ENCODE measurements at places on chromosomes 2 and 18.

DNA sequence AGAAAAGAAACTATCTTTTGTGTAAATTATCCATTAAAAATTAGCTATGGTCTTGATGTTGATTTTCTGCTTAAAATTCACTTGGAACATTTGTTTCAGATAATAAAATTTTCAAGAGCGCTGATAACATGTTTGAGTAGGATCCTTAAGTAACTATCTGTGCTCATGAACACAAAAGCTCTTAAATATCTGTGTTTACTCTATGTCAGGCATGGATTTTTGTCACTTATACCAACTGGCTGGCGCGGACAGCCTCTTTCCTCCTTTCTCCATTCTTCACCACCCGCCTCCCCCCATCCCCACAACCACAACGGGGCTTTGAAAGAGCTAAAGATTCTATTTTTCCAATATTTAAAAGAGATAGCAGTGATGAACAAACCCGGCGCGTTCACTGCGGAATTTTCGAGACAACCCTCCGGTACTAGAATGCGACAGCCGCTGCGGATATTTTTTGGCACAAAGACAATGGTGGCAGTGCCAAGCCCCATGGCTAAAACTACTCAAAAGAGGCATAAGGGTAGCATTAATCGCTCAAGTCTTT, 181.5 kb downstream of the TCF4 start:
- DNase-seq = peak; percentile 74

DNA sequence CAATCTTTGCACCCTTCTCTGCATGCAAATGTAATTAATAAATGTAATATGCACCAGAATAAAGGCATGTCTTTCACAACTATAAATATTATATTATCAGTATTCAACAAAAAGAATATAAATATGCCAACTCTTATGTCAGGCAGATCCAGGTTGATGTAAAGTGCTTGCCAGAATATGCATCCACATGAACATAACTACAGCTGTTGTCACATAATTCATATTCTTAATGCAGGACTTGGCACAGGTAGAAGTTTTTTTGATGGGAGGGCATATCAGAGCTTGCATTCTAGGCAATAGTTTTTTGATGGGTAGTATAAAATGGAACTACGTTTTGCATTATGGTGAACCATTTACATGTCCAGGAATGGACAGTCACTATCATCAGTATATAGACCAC, 544.3 kb downstream of the ZNF804A start:
- DNase-seq = no peak

- no peak for DNase-seq
Observed at GRCh38 chr2:48459466-48459865, 70.5 kb upstream of the STON1 start.

DNA sequence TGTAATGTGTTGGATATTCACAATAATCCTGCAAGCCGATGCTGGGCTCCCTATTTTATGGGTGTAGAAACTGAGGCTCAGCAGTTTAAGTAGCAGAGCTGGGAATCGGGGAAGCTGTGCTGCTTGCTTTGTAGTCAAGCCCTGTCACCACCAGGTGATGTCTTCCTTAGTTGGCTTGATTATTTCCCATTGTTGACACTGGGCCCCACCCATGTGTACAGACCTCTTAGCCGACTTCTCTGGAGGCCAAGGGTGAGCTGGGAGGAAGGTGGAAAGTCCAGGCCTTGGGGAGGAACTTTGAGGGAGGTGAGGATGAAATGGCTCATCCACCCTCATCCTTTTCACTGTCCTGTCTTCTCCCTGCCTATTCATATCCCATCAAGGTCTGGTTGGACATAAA, 60.0 kb downstream of the CAPN13 start:
- no peak for DNase-seq

- no peak for DNase-seq
Observed at GRCh38 chr2:30653847-30654246, 153.4 kb downstream of the CAPN13 start.

DNA sequence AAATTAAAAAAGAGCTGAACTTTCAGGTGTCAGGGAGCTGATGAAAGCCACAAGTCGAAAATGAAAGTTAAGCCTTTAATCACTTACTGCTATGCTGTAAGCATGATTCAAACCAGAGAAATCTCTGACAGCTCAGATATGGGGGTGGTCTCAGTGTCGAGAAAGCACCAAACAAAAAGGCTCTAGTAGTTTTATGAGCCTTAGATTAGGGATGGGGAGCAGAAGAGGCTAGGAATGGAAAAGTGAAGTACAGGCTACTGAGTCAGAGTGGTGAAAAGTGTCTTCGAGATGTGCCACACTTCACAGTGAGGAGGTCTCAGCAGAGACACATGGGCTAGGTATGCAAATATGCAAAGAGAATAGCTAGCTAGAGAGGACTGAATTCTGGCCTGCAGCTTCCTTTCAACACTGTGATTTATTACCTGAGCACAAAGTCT, 482.2 kb downstream of the SPAG16 start:
- DNase-seq = no peak

GRCh38 chr2:42804338-42804737, 12.0 kb upstream of the HAAO start:
- no peak for DNase-seq

- DNase-seq = no peak
Observed at GRCh38 chr2:223956300-223956699, 963 bp upstream of the MRPL44 start.

DNA sequence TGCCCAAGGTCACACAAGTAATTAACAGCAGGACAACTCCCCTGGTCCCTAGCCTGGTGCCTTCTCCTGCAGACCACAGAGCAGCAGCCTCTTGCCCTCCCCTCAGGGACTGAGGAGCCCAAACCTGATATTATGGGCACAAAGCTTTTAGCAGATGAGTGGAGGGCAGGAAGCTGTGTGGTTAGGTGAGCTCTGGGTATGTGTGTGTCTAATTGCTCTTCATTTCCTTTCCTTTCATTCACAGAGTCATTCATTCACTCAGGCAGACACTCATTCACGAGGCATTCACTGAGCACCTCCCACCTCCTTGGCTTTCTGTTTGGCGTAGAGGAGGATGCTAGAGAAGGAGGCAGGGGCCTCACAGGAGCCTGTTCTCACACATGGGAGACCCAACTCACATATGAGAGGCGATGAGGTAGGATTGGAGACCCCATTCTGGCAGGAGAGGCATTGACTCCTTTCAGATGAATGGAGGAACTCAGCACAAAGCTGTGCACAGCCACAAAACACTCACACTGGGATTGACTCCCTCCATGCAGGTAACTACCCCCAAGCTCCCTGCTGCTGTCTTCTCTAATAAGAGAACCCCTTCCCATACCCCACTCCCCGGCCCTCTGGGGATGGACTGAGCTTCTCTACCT, 306.8 kb upstream of the SKOR2 start:
- no peak for DNase-seq

DNA sequence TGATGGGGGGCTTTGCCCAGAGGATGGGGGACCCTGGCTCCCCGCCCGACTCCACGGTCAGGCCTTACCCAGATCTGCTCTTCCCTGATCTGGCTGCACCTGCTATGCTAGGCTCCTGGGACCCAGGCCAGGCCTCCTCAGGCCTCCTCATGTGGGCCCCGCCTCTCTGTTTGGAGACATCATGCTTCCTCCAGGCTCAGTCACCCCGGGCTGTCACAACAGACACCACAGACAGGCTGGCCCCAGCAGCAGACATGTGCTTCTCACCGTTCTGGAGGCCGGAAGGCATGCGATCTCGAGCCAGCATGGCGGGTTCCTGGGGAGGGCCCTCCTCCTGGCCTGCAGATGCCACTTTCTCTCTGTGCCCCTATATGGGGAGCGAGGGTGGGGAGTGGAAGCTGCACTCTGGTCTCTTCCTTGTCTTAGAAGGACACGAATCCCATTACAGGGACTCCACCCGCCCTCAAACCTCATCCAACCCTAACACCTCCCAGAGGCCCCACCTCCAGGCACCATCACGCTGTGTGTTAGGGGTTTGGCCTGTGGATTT, 10.8 kb upstream of the NEU4 start:
- no peak for DNase-seq

GRCh38 chr18:72762515-72763122, 105.2 kb downstream of the NETO1 start:
- peak; percentile 97 for DNase-seq

- no peak for DNase-seq
Observed at GRCh38 chr2:112251271-112251670, 3.6 kb downstream of the ZC3H8 start.

Measured in NCI-H510A treated with DMSO at 0.1 percent for 48 hours (cell line).